ENCODE measurements at places on chromosomes 12 and 14.

GRCh38 chr12:130170611-130171010 lies 8.3 kb downstream of the FZD10 start:
- no peak for DNase-seq

- DNase-seq, result no peak
Observed at GRCh38 chr12:76201758-76202157, 117.3 kb upstream of the NAP1L1 start.

- peak; percentile 59 for DNase-seq
Observed at GRCh38 chr14:93092606-93093556, 22.8 kb downstream of the ITPK1 start.

DNA sequence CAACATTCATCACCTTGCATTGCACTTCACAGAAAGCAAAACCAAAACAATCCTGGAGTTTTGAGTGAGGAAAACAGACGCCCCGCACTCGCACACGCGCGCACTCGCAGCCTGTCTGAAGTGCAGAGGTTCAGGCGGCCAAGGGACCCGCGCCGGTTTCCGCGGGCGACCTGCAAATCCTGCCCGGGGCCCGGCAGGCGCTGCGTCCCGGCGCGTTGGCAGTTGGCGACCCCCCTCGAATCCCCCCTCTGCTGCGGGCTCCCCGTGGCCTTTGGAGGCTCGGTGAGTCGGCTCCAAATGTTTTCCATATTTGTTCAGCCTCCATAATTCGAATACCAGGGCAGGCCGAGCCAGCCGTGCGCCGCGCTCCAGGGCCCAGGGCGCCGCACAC lies at the start of gene SSPN:
Gene SSPN, plus strand, starts transcription at position 324 of the 391 bp plus-strand sequence. CDS start 100 bp downstream, outside the sequence.
- peak; percentile 45 for DNase-seq

DNA sequence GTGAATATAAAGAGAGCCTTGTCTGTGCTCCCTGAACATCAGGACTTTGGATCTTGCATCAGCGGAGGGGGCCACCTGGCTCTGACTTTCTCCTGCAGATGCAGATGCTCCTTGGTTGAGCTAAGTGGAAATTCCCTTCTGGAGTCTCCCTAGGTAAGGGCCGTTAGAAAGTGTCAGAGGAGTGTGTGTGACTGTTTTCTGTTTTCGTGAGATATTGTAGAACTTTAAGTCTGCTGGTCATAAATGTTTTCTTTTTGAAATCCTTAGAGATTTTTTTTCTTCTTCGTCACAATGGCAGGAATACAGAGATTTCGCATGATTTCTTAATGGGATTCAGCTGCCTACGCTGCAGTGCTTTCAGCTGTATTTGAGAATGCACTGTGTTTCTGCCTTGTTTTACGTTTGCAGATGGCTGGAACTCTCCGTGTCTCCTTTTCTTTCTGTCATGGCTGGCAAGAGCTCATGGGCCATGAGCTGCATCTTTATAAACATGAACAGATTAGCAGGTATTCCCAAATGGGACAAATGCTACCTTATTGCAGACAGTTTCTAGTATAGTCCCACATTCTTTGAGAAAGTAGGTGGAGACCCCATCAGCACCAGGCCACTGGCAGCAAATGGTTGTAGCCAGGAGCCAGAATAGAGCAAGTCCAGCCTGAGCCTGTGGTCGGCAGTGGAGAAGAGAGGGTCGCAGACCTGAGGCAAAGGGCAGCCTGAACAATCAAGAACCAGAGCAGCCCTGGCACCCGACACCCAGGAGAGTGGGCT lies 76.2 kb upstream of the FRMD6 start:
- DNase-seq, result no peak

DNA sequence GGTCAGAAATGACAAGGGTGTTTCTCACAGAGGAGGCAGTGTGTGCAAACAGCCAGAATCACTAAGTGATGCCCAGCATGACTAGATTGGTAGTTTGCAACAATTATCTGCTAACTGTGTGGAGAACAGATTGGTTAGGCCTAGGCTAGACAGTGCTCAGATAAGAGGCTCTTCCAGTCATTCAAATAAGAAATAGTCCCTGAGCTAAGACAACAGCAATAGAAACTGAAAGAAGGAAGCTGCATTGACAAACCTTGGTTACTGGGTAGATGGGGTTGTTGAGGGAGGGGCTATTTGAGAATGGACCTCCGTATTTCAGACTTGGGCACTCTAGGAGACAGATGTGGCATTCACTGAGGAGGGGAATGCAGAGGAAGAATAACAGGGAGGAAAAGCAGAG lies 255.0 kb upstream of the NPAS3 start:
- DNase-seq, result peak; percentile 44

DNA sequence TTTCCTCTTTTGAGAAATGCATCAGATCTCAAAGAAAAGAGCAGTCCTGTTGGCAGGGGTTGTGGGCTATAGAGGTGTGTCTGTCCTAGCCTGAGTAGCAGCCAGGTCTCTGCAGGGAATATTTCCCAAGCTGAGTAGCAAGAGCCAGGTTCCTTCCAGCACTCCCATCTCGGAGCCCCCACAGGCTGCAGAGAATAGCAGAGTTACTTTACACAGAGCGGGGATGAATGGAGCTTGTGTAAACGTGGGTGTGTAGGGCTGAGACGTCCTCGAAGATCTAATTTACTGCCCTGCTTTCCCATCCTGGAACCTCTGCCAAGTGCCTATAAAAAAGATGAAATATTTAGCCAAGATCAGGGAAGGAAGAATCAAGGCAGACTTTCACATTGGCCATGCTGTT lies 156.6 kb downstream of the TSPAN9 start:
- no peak for DNase-seq

GRCh38 chr12:95633049-95633731 lies 81.9 kb upstream of the USP44 start:
- peak; percentile 79 for DNase-seq

GRCh38 chr12:119374635-119375034 lies 40.1 kb downstream of the CCDC60 start:
- DNase-seq, result no peak

DNA sequence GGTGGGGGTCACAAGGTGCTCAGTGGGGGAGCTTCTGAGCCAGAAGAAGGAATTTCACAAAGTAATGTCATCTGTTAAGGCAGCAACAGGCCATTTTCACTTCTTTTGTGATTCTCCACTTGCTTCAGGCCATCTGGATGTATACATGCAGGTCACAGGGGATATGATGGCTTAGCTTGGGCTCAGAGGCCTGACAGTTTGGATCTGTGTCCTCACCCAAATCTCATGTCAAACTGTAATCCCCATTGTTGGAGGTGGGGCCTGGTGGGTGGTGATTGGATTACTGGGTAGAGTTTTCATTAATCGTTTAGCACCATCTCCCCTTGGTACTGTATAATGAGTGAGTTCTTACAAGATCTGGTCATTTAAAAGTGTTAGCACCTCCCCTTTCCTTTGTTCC lies 36.4 kb downstream of the TESPA1 start:
- no peak for DNase-seq

- no peak for DNase-seq
Observed at GRCh38 chr14:79855789-79856188, 355.5 kb downstream of the DIO2 start.

GRCh38 chr14:42110167-42110566 lies 503.5 kb downstream of the LRFN5 start:
- DNase-seq, result peak; percentile 33

DNA sequence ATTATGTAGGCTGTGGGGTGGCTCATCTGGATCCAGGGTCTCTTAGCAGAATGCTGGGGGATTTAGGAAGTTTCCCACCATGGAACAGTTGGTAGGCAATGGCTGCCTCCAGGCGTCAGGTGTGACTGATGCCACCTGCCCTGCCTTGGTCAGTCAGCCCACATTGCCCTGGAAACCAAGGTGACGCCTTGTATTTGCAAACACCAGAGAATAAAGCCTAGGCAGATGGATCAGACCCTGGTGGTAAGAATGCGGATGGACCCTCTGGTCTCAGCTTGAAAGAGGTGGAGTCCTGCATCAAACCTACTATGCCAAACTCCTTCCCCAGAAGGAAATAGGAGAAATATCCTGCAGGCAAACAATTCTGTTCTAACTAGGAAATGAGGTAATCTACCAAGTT lies 38.2 kb downstream of the NCKAP5L start:
- no peak for DNase-seq

GRCh38 chr12:43401096-43401495 lies 150.9 kb downstream of the ADAMTS20 start:
- DNase-seq, result no peak

GRCh38 chr12:96486751-96487613 lies 2.4 kb upstream of the CFAP54 start:
- DNase-seq, result no peak

DNA sequence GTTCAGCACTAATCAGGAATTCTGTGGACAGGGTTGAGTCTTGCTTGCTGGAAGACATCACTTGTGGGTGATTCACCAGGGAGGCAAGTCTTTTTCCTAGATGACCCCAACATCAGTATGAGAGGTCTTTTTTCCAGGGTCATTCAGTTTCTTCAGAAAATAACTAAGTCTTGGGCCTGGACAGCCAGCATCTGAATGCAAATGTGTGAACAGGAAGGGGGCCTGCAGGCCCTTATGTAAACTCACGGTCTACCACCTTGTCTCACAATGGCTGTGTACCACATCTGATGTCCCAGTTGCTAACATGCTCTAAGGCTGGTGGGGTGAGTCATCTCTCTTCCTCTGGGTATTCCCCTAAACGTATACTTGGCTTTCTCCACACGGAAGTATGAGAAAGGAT lies 79.2 kb downstream of the HECTD4 start:
- peak; percentile 46 for DNase-seq

DNA sequence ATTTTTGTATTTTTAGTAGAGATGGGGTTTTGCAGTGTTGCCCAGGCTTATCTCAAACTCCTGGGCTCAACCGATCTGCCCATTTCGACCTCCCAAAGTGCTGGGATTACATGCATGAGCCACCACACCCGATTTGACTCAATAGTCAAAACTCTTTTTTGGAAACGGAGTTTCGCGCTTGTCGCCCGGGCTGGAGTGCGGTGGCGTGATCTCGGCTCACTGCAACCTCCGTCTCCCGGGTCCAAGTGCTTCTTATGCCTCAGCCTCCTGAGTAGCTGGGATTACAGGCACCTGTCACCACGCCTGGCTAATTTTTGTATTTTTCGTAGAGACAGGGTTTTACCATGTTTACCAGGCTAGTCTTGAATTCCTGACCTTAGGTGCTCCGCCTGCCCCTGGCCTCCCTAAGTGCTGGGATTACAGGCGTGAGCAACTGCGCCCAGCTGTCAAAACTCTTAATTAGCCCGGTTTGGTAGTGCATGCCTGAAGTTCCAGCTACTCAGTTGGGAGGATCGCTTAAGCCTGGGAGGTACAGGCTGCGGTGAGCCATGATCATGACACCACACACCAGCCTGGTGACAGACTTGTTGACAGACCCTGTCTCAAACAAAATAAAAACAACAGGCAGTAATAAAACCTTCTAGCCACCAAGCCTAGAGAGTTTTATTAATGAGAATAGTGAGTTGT lies 12.4 kb downstream of the MED21 start:
- DNase-seq, result no peak

DNA sequence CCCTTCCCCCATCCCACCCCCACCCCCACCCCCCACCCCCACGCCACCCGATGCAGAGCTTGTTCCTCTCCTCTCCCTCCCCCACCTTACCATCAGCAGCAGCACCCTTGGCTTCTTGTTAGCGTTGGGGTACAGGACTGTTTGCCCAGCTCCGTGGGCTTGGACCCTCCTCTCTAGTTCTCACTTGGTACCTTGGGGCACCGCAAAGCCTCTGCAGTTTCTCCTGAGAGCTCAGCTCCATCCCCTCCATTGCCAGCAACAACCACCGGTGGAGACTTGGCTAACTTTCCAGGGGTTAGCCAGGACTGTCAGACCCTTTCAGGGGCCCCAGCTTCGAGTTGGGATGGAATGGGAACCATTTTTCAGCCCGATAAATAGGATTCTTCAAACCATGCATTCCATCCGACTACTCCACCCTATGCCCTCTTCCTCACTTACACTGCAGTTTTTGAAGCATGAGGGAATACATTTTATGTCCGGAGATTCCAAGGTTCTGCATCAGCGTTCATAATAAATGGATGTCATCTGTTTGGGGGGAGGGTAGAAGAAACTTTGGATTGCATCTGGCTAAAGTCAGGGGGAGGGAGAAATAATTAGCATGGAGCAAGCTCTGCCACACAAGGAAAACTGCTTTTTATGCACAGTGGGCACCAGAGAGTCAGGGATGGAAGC lies 1.1 kb downstream of the SCN8A start:
- DNase-seq, result no peak

DNA sequence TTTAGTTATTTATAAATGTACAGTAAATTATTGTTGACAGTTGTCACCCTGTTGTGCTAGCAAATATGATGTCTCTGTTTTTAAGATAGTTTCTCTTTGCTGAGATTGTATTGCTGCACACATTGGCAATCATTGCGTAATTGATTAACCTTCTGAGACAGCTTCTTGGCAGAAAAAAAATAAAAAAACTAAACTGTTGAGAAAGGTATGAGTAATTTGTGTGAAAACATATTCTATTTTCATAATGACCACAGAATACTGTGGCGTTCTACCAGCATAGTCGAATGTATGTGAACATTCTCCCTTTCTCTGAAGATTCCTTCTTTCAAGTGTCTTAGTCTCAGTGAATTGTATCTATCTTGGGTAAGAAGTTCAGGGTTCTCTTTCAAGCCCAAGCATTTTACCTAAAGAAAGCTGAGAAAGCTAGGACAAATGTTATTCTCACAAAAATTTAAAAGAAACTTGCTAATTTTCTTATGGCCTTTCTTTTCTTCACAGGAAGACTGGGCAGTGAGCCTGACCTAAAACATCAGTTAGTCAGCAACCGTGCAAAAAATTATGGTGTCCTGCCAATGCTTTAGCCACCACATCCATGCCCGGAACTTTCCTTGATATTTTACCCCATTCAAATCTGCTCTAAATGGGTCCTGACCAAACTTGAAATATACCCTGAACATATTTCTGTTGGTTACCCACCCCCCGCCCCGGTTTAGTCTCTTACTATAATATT lies 69.0 kb upstream of the REP15 start:
- peak; percentile 77 for DNase-seq

- DNase-seq, result no peak
Observed at GRCh38 chr14:21184254-21184653, 28.4 kb upstream of the OR5AU1 start.

DNA sequence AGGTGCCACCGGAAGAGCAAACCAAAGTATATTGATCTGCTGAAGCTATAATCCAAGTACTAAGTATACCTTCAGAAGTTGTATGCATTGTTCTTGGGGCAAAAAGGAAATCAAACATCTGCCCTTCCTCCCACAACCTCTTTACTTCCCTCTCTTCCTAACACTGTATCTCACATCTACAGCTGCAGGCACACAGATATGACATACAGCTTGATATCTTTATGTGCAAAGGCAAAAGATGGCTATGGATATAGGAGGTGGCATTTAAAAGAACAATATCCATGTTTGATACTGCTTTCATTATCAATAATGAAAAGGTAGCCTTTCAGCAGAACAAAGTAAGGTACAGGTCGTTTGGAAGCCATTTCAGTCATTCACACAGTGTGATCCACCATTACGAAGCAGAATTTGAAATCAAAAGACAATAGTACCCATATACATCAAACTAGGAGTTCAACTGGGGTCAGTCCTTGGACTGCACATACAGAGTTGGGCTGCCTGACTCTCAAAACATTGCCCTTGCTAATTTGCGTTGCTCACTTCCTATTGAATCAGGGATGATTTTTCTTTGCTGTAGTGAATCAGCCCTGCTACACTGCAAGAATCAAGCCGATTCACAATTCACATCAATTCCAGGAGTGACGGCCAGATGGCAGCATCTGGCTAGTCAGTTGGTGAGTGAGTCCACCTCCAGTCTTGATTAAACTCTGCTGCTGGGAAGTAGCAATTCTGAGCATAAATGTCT lies 8.9 kb downstream of the ANG start:
- peak; percentile 93 for DNase-seq

GRCh38 chr12:62933220-62933601 lies 1.7 kb downstream of the PPM1H start:
- DNase-seq, result peak; percentile 31
